ENCODE measurements at places on chromosomes 7 and 10. TPM values are rescaled to one million over a fixed set of nuclear protein-coding genes. Genes with fewer than 3 reads are reported as not detected.

- no peak for DNase-seq
Measured at GRCh38 chr10:27256299-27257189, 15.9 kb upstream of the ACBD5 start.

GRCh38 chr10:48227213-48227612 is 47.3 kb downstream of the FRMPD2 start:
- no peak for DNase-seq

LIPF gene
- not detected for polyA plus RNA-seq

DNA sequence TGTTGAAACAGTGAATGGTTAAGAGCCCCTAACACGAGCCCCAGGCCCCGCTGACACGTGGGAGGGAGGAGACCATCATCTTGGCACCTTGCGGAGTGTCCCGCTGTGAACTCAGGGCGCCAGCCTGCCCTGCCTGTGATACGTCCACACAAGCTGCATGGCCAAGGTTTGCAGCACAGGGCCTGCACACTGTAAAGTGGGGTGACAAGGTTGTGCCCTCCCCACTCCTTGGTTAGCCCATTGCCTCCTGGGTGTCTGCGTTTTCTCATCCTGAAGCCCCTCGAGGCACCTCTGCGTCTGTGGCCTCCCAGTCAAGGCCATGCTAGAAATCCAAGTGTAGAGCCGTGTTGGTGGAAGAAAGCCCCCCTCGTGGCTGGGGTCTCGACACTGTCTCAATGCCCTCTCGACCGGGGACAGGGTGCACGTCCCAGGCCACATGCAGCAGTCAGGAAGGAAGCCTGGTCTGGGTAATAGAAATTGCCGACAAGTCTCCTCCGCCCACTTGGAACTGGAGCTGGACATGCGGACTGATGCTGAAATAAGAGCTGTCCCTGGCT is 192.1 kb downstream of the DNAJB6 start:
- DNase-seq: no peak

DNA sequence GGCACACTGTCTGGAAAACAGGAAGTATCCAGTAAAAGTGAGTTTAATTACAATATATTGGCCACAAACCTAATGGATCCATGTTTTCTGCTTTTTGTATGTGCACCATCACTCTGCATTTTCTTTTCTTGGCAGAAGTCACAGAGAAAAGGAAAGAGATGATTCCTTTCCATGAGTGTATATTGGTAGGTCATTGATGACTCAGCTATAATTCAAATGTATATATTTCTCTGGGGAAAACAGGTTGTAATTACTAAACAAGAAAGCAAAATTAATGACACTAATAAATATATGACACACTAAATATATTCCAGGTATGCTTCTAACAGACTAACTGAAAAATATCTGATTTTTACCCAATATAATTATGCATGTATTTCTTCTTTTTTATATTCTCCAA is 105.9 kb upstream of the PCDH15 start:
- no peak for DNase-seq

- DNase-seq: no peak
Measured at GRCh38 chr10:73758704-73759511, 14.7 kb downstream of the SEC24C start.

DNA sequence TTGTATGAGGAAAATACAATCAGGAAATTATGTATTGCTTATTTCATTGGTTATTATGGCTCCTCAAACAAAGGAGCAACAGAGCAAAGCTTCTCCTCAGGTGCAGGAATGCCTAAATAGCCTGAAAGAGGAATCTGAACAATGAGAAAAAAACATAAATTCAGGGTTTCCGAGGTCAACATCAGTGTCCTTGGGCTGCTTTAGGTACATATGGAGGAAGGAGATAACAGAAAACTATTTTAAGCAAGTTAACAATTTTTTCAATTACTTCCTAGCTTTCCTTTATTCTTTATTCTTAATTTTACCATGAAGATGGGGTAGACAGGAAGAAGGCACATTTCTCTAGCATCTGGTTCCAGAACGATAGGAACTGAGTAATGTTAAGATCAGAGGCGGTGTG is 14.0 kb downstream of the SLC16A9 start:
- DNase-seq: no peak

IRF5 gene
- polyA plus RNA-seq: 8.7 TPM

DNA sequence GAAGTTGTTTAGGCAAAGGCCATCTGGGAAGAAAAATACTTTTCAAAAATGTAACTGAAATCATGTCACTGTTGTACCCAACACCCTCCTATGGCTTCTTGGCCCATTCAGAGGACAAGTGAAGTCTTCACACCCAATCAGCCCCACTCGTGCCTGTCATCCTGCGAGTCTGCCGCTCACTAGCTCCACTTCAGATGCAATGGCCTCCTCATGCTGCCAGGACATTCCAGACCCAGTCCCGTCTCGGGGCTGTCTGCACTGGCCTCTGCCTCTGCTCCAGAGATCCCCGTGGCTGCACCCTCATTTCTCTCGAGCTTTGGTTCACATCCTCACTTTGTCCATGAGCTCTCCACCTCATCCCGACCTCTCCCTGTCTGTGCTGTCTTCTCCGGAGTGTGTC is 227.1 kb downstream of the KCNMA1 start:
- DNase-seq: no peak

DNA sequence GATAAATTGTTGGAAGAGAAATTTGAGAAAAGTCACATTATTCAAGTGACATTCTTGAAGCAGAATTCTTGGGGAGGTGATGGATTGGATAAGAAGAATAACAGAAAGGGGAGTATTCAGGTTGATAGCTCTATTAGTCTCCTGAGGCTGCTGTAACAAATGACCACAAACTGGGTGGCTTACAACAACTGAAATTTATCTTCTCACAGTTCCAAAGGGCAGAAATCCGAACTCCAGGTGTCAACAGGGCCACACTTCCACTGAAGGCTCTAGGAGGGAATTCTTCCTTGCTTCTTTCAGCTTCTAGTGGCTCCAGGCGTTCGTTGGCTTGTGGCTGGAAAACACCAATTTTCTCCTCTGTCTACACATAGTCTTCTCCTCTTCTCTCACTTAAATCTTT is 99.8 kb downstream of the TES start:
- DNase-seq: no peak

DNA sequence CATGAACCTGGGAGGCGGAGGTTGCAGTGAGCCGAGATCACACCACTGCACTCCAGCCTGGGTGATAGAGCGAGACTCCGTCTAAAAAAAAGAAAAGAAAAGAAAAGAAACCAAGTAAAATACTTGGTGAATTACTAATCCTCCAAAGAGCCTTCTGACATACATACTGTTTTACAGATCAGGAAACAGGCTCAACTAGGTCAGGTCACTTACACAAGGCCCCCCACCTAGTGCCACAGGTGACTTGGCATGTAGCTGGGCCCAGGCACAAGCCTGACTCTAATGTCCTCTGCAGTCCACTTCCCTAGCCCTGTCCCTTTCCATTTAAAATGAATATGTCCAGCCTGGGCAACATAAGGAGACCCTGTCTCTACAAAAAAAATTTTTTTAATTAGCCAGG is 157.0 kb downstream of the TPST1 start:
- no peak for DNase-seq

DNA sequence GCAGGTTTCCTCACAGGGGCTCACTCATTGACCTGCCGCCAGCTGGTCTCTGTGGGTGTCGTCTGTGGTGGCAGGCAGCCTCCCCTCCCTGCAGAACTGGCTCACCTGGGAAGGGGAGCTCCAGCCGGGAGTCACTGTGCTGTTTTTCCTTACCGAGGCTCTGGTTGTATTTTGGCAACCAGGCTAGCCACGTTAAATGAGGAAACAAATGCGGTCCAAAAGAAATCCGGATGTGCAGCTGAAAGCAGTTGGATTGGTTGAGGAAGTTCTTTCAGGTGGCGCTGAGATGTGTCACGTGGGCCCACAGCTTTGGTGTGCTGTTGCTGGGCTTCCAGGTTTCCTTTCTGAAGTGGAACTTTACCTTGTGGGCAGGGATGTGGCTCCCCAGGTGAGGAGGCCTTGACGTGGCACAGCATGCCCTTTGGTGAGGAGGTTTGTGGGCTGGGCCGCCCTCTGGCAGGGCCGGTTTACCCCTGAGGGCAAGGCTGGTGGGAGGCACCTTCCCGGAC is 14.2 kb downstream of the MTURN start:
- DNase-seq: no peak

DNA sequence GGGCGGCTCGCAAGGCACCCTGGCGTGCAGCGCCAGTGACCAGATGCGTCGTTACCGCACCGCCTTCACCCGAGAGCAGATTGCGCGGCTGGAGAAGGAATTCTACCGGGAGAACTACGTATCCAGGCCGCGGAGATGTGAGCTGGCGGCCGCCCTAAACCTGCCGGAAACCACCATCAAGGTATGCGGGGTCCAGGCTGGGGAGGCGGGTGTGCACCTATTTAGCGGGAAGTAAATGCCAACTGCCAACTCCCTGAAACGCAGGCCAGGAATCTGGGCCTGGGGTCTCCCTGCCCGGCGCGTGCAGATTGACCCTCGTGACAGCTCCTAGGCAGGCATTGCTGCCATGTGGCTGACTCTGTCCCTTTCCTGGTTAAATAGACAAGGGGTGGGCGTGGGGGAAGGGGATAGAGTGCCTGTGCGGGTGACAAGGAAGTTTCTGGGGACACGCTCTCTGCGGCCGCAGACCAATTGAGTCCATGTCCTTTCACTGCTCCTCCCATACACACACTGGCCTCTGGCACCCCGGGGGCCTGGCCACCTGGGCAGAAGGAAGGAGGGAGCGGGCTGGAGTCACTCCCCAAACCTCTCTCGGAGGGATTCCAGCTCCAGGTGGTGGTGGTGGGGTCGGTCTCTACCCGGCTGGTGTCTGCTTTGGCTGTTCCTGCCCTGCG is 2.7 kb downstream of the EVX1 start:
- no peak for DNase-seq

GRCh38 chr10:46006219-46006618 is 24.2 kb downstream of the NCOA4 start:
- DNase-seq: no peak

DNA sequence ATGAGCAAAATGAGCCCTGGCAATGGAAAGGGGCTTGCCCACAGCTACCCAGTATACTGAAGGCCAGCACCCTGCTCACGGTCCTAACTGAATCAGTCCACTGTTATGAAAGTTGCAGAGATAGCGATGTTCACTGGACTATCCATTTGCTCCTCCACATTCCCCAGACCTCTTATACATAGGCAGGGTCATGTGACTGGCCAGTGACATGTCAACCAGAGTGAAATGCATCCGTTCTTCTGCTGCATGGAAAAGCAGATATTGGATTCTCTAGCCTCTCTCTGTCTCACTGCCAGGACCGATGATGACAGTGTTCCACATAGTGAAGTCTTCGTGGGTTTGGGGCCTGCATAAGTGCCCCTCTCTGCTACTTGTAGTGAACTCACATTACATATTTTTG is 503.4 kb downstream of the RPS24 start:
- DNase-seq: no peak

GRCh38 chr7:28263622-28264271 is 83.2 kb upstream of the JAZF1 start:
- no peak for DNase-seq

DNA sequence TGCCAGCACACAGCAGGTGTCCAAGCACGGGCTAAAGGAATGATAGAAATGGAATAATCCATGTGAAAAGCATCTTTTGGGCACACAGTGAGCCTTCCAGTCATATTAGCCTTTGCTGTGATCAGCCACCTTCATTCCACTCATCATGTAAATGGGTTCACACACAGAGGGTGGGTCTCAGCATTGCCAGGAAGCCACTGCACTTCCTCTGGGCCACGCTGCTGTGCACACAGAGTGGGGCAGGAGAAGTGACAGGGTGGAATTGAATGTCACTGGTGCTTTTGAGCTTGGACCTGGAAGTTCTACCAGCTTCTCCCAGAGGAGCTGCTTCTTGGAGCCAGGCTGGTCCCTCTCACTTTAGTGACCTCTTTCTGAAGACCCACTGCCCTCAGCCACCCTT is 203.5 kb downstream of the USP6NL start:
- no peak for DNase-seq

GOLGA7B gene
- 1.5 TPM for polyA plus RNA-seq

DNA sequence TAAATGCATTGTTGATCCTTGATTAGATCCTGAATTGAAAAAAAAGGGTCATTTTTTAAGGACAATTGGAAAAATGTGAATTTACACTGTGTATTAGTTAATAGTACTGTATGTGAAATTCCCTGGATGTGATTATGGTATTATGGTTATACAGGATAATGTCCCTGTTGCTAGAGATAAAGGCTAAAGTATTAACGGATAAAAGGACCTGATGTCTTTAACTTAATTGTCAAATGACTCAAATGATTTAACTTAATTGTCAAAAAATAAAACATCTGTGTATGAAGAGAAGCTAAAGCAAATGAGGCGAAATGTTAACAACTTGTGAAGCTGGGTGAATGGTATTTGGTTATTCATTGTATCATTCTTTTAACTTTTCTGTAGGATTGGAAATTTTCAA is 48.8 kb downstream of the SUFU start:
- DNase-seq: no peak

SUN3 gene
- not detected for polyA plus RNA-seq

DNA sequence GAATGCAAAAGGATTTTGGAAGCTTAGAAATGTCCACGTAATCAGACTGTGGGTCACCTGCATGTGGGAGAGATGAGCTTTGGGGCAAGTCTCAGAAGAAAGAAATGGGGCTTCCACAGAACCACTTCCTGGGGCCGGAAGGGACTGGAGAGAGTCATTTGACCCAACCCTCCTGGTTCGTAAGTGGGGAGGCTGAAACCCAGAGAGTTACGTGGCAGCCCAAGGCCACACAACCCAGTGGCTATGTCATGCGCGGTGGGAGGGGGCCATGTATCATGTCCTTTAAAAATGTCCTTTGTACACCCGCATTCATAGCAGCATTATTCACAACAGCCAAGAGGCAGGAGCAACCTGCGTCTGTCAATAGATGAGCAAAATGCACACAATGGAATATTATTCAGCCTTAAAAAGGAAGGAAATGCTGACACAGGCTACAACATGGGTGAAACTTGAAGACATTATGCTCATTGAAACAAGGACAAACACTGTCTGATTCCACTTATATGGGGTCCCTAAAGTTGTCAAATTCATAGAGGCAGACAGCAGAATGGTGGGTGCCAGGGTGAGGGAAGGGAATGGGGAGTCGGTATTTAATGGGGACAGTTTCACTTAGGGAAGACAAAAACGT is 15.1 kb downstream of the CAMK2B start:
- no peak for DNase-seq

DUSP5 gene
- polyA plus RNA-seq: 49.3 TPM

GRCh38 chr7:157551325-157552070 is 214.7 kb downstream of the DNAJB6 start:
- no peak for DNase-seq

DNA sequence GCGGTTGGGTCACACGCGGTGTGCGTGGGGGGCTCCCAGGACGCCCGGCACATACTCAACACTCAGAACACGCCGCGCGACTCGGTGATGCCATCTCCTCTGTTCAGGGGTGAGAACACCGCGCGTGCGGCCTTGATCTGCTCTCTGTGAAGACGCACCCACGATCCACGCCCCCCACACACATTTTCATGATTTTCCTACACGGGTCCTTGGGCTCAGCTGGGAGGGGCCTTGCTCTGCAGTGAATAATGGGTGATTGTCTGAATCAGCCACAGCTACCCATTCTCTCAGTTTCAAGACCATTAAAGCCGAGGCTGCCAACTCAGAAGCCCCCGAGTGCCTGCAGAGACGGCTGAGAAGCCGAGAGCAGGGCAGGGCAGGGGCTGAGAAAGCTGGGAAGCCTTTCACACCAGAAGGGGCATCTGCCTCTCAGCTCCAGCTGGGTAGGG is 54.3 kb upstream of the PDGFA start:
- DNase-seq: no peak

IGFBP3 gene
- 153 TPM for polyA plus RNA-seq

SPDYE9 gene
- not detected for polyA plus RNA-seq

HMX3 gene
- polyA plus RNA-seq: not detected

SH2D4B gene
- polyA plus RNA-seq: 0.03 TPM

All from A549 (cell line).